ENCODE measurements at places on chromosomes 5 and 9. TPM values are rescaled to one million over a fixed set of nuclear protein-coding genes. Genes with fewer than 3 reads are reported as not detected.
A peak's percentile ranks its signal among the peaks of the same experiment; 100 is the strongest.

DBH gene
- not detected for total RNA-seq

ORM2 gene
- total RNA-seq = not detected

DNA sequence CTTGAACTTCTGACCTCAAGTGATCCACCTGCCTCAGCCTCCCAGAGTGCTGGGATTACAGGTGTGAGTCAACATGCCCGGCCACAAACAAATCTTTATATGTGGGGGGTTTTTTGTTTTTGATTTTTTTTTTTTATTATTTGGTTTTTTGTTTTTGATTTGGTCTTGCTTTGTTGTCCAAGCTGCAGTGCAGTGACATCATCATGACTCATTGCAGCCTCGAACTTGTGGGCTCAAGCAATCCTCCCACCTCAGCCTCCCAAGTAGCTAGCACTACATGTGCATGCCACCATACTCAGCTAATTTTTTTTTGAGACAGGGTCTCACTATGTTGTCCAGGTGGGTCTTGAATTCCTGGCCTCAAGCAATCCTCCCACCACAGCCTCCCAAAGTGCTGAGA, 42.4 kb downstream of the ALDH7A1 start:
- no peak for DNase-seq

GRCh38 chr9:93091453-93092081, 4.5 kb upstream of the CARD19 start:
- DNase-seq = peak; percentile 78

DNA sequence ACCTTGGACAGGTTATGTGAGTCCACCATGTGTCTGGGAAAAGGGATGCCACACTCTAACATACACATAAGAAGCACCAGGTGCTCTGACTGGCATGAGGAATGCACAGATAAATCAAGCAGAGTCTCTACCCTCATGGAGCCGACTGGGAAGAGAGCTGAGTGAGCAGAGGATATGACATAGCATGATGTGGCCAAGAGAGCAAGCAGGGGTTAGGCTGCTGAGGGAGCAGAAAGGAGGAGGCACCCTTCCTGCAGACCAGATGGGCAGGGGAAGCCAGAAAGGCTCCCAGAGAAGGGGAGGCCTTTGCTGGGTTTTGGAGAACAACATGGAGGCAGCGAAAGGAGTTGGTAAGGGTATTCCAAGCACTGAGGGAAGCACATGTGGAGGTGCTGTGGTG, 223.1 kb downstream of the GNA14 start:
- DNase-seq = peak; percentile 27

DNA sequence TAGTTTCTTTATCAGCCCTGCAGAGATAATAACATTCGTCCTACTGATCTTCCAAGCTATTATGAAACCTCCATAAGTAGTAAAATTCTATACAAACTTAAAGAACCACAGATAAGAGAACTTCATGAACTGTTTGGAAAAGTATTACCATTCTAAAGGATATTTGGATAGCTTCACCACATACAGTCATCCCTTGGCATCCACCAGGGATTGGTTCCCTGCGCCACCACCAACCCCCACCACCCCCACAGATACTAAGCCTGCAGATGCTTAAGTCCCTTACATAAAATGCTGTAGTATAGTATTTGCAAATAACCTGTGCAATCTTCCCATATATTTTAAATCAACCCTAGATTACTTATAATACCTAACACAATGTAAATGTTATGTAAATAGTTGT, 61.4 kb upstream of the SHISAL2B start:
- no peak for DNase-seq

GRCh38 chr9:91758491-91758981, 191.5 kb downstream of the ROR2 start:
- DNase-seq = peak; percentile 46

GRCh38 chr5:125584140-125584520, 837.7 kb upstream of the ZNF608 start:
- no peak for DNase-seq

DNA sequence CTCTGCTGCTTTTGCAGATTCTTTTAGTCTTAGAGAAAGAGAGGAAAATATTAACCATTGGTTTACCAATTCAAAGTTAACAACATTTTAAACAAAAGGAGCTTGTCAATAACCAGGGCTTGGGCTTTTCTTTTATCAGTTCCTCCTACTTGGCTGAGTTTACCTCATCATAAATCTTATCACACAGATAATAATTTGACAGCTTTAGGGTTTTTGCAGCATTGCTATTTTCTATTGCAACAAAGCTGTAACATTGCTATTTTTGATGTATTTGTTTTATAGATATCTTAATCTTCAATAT, 9.8 kb upstream of the ABL1 start:
- no peak for DNase-seq

DNA sequence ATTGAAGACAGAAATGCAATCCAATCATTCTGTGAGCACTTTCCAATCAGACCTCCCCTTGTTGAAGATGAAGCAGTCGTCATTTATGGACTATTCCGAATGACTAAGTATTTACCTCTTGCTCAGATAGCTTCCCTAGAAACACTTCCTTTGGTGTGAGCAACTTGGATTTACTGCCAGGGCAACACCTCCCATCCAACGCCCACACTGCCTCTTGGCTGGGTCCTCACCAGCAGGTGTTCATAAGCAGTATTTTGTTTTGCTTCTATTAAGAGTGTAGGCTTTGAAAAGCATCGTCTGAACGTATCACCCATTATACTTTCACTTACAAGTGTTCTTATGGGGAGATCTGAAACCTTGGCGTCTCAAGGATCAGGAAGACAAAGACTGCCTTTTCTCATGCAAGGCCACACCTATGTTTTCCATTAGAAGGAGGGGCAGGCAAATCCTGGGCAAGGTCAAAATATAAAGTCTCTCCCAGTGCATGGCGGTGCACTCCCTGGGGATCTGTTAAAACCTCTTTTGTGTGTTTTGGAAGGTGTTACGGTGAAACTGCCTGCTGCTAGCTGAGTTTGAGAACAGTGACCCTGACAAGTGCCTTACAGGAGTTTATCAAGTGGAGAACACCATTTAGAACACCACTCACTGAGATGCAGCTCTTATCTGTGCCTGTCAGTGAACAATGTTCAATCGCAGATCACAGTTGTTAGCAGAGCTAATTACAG, 10.6 kb upstream of the MARCHF3 start:
- DNase-seq = peak; percentile 79

DNA sequence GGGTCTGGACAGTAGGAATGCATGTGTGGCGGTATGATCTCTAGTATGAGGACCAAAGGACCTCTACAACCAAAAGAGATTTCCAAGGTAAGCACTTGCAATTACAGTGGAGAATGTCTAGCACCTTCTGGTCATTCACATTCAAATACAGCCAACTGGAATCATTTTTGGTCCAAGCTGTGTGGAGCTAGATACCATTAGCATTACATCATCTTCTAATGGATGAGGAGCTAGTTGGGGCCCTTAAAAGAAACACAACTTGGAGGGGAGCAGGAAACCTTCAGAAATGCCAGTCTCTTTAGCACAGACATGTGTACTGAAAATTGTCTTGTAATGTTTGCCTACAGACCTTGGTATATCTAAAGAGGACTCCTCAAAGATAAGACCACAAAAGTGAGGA, 244.7 kb downstream of the BNC2 start:
- DNase-seq = no peak

- DNase-seq = no peak
Measured at GRCh38 chr5:15566306-15566705, 66.3 kb downstream of the FBXL7 start.

- no peak for DNase-seq
Measured at GRCh38 chr5:108727236-108727650, 20.5 kb upstream of the FER start.

- no peak for DNase-seq
Measured at GRCh38 chr9:108586471-108587139, 269.2 kb downstream of the ACTL7B start.

DNA sequence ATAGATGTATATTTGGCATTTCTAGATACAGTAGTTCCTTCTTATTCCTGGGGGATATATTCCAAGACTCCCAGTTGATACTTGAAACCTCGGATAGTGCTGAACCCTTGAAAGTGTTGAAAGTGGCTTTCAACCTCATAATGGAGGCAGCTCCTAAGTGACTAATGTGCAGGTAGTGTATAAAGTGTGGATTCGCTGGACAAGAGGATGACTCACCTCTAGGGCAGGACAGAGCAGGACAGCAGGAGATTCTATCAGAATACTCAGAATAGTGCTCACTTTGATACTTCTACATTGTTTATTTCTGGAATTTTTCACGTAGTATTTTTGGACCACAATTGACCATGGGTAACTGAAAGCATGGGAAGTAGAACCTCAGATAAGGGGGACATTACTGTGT, 1138.9 kb upstream of the WWC1 start:
- DNase-seq = no peak

DNA sequence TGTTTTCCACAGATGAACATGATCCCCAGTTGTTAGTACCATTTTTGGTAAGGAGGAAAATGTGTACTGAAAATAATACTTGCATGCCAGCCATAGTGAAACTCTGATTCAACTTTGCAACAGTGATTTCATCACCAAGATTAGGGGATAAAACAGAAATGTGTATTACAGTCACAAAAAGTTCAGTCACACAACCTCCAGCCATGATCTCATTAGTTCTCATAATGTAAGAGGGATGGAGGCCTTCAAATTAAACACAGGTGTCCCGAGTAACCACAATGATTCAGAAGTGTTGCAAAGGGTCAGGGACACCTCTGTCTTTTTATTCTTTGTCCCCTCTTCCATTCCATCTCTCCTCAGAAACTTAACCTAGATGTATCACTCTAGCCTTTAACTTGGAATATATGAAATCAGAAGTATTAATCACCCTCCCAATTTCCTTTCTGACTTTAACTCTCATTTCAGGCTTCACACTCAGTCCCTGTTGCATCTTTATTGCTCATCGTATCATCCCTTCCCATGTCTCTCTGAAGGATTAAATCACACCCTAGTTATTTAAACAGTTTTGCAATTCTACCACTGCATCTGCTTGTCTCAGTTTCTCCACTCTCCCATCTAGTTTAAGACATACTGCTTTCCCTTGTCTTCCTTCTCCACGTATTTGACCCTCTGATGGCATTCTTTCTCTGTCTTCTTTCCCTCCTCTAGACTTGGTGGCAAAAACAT, 291.2 kb downstream of the ADAMTS6 start:
- DNase-seq = peak; percentile 70
